ENCODE measurements at places on chromosomes 7 and 10. TPM values are rescaled to one million over a fixed set of nuclear protein-coding genes. Genes with fewer than 3 reads are reported as not detected.

The C1GALT1 gene
- 46.0 TPM for total RNA-seq

The ADARB2 gene
- 8.8 TPM for total RNA-seq

The SH2D4B gene
- 1.6 TPM for total RNA-seq

The SOSTDC1 gene
- total RNA-seq, result 13.1 TPM

The CPA2 gene
- total RNA-seq, result not detected

The AKR1E2 gene
- 36.3 TPM for total RNA-seq

The SLC16A12 gene
- 2.2 TPM for total RNA-seq

The HMX2 gene
- not detected for total RNA-seq

All from parietal lobe (tissue), 2 donors.